Fibroblast of skin of back (primary cell): ENCODE measurements at places on chromosomes 1 and 21.

- DNase-seq, result peak; percentile 45
Observed at GRCh38 chr1:90579212-90579802, 137.8 kb downstream of the BARHL2 start.

DNA sequence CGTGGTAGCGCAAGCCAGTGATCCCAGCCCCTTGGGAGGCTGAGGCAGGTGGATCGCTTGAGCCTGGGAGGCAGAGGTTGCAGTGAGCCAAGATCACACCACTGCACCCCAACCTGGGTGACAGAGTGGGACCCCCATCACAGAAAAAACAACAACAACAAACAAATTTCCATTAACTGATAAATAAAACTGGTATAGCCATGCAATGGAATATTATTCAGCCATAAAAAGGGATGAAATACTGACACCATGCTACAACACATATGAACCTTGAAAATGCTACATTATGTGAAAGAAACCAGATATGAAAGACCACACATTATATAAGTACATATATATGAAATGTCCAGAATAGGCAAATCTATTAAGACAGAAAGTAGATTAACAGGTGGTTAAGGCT, 12.0 kb downstream of the CLCC1 start:
- no peak for DNase-seq

- DNase-seq, result no peak
Observed at GRCh38 chr21:45329261-45330074, 41.8 kb upstream of the POFUT2 start.

GRCh38 chr1:202164271-202165037, 4.1 kb upstream of the PTPN7 start:
- DNase-seq, result no peak

- DNase-seq, result no peak
Observed at GRCh38 chr1:31839662-31840343, 24.0 kb upstream of the SPOCD1 start.

- peak; percentile 96 for DNase-seq
Observed at GRCh38 chr1:155893389-155894142, 17.6 kb downstream of the RIT1 start.

DNA sequence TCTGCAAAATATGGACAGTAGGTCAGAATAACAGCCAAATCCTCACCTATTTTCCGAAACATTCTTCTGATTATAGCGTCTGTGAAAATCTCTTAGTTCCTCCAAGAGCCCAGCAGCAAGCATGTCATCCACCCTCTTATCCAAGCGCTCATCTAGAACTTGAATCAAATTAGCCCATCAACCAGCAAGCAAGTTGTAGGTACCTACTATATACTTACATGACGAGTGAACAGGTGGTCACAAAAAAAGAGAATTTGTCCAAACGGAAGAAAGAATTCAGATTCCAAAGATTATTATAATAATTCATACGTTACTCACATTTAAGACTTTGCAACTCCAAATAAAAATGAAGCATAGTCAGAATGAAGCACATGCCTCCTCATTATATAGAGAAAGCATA, 35.4 kb downstream of the TRIT1 start:
- no peak for DNase-seq

DNA sequence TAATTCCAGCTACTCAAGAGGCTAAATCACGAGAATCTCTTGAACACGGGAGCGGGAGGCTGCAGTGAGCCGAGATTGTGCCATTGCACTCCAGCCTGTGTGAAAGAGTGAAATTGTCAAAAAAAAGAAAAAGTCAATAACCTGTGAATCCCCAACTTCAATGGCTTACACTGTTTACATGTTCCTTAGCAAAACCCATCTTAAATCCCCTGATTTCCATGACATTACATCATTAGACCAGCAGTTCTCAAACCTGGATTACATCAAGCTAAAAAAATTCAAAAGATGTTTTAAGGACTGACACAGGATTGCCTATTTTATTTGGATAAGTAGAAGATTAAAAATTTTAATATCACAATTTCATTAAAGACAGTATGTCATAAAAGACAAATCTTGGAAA, 12.4 kb downstream of the GPBP1L1 start:
- DNase-seq, result peak; percentile 44

- DNase-seq, result no peak
Observed at GRCh38 chr21:31558189-31558961, 101.1 kb upstream of the SOD1 start.

GRCh38 chr1:80656014-80656636, 1144.6 kb upstream of the ADGRL2 start:
- no peak for DNase-seq

DNA sequence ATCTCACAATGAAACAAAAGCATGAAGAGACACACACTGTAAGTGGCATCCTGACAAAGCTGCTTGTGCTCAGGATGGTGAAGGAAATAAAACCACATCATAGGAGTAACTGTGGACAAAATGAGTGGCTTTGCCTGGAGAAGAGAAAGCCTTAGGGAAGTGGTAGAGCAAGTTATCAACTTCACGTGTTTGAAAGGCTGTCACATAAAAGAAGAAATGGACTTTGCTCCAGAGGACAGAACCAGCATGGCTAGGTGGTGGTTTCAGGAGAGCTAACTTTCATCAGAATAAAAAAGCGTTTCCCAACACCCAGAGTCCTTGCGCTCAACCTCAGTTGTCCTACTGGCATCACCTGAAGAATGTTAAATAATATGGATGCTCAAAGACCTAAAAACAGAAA, 139.9 kb downstream of the SETD4 start:
- DNase-seq, result no peak

GRCh38 chr1:155295183-155295941, 5.9 kb downstream of the PKLR start:
- DNase-seq, result no peak

- peak; percentile 17 for DNase-seq
Observed at GRCh38 chr1:168179438-168180147, 831 bp downstream of the TIPRL start.

- no peak for DNase-seq
Observed at GRCh38 chr1:3197781-3198316, 128.8 kb downstream of the PRDM16 start.

- peak; percentile 48 for DNase-seq
Observed at GRCh38 chr1:3910857-3911845, 11.1 kb upstream of the C1orf174 start.

- no peak for DNase-seq
Observed at GRCh38 chr1:157498736-157499090, 53.6 kb downstream of the FCRL5 start.

DNA sequence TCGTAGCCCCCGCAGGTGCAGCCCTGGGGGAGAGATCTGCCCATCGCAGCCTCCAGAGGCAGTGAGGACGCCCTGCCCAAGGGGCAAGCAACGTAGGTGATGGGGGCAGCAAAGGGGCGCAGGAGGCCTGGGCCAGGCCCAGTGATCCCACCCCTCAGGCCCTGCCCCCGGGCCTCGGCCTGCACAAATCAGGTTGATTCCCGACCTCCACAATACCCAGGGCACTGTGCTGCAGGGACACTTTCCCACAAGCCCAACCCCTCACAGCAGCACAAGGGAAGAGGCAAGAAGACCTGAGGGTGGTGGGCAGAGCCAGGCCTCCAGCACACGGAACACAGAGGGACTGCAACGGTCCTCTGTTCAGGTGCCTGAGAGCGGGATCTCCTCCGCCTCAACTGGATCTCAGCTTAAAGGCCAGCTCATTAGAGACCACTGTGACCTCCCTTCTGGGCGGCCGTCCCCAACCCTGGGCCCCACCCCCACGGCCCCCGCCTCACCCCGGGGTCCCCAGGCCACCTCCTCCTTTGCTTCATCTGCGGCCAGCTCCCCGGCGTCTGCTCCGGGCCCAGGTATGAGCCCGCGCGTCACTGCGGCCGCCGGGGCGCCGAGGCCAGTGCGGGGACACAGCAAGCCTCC, 812 bp upstream of the ARF1 start:
- no peak for DNase-seq

- DNase-seq, result no peak
Observed at GRCh38 chr1:67816095-67816475, 17.2 kb downstream of the GNG12 start.

GRCh38 chr21:19507682-19508260, 1104.2 kb upstream of the TMPRSS15 start:
- DNase-seq, result peak; percentile 2

DNA sequence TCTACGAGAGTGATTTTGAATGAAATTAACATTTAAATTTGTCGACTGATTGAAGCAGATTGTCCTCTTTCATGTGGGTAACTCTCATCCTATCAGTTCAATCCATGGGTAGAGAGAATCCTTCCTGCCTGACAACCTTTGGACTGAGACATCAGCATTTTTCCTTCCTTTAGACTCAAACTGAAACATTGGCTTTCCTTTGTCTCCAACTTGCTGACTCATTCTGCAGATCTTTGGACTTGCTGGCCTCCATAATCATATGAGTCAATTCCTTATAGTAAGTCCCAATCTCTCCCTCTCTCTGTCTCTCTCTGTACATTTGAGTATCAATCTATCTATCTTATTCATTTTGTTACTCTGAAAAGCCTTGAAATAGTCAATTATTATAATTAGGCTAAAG, 416.7 kb downstream of the LRRIQ3 start:
- DNase-seq, result peak; percentile 36

DNA sequence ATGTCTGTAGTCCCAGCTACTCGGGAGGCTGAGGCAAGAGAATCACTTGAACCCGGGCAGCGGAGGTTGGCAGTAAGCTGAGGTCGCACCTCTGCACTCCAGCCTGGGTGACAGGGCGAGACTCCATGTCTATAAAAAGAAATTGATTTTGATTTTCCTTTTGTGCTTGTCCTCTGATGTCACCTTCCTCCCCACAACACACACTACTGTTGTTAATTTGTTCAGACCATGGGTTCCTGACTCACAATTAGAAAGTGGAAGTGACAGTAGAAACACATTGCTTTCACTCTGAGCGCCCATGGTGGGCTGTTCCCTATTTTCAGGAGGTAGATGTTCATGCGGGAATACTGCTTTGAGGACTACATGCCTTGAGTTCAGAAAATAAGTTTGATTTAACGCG, 165.5 kb upstream of the KCNJ6 start:
- no peak for DNase-seq

- no peak for DNase-seq
Observed at GRCh38 chr1:224113545-224113917, 380 bp upstream of the FBXO28 start.

DNA sequence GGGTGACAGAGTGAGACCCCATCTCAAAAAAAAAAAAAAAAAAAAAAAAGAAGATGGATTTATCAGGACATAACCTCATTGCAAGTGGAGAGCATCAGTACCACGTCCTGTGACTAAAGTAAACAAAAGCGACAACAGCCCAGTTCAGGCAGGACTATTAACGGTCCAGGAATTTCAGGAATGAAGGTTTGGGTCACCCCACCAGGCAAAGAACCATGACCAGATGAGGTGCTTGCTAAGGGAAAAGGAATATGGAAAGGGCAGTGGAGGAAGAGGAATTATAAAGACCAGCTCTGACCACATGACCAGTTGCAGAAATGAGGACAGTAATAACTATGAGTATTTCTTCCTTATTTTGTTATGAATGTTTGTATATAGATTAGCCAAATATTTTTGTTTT, 35.4 kb upstream of the EIF4G3 start:
- DNase-seq, result peak; percentile 58

DNA sequence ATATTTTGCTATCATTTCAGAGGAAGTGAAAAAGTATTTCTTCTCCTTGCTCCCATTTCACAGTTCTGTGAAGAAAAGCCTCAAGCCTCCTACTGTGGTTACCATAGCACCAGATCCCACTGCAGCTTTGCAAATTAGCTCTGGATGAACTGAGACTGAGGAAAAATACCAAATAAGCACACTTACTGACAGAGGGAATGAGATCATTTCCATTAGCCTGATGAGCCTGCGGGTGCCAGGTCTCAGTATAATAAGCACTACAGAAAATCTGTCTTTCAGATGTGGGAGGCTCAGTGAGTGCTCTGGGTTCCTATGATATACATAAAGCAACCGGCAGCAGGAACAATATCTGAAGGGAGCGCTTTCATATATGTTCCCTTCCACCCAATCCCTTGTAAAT, 21.4 kb downstream of the XKR8 start:
- DNase-seq, result no peak

- DNase-seq, result no peak
Observed at GRCh38 chr21:45145146-45145545, 70.8 kb downstream of the ADARB1 start.

GRCh38 chr21:44199448-44199847, 41.3 kb downstream of the ICOSLG start:
- no peak for DNase-seq

DNA sequence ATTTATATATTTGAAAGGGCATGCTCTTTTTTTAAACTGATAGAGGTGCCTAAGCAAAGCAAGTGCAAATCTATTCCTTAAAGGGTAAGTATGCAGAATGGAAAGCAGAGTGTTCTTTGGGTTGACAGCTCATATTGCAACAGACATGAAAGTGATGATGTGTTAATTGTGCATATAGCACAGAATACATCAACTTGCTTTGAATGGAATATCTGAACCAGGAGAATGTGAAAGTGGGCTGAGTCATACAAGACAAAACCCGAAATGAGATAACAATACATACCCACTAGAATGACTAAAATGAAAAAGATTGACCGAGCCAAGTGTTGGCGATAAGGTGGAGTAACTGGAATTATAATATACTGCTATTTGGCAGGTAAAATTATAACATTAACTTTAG, 4.3 kb downstream of the CR1 start:
- no peak for DNase-seq

DNA sequence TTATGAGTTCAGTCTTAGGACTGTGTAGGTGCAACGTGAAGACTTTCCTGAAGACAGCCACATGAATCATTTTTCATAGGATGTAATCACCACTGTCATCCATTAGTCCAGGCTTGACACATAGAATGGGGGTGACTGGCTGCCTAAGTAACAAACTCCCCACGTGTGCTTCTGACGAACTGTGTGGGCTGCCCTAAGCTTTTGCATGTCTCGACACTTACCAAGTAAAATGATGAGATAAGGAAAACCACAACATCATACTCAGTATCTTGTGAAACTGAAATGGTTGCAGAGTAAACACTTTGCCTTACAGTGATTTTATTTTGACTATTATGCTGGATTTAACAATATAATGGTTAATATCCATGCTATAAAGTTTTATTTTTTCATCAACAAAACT, 19.5 kb downstream of the ERG start:
- DNase-seq, result no peak

GRCh38 chr1:46205791-46206190, 2.7 kb downstream of the LURAP1 start:
- no peak for DNase-seq

- no peak for DNase-seq
Observed at GRCh38 chr1:170932236-170932635, 3.1 kb upstream of the MROH9 start.
